Lower leg skin (tissue), 4 donors: ENCODE measurements at places on chromosomes 5 and 9.
A peak's percentile ranks its signal among the peaks of the same experiment; 100 is the strongest.

GRCh38 chr9:28970241-28970654, 1397.0 kb upstream of the C9orf72 start:
- no peak for DNase-seq

- peak; percentile 87 for DNase-seq
These were observed 42.4 kb downstream of the NTRK2 start for GRCh38 chr9:84711936-84712335.

- no peak for DNase-seq
These were observed 13.5 kb upstream of the MAMDC2 start for GRCh38 chr9:70030156-70030555.

DNA sequence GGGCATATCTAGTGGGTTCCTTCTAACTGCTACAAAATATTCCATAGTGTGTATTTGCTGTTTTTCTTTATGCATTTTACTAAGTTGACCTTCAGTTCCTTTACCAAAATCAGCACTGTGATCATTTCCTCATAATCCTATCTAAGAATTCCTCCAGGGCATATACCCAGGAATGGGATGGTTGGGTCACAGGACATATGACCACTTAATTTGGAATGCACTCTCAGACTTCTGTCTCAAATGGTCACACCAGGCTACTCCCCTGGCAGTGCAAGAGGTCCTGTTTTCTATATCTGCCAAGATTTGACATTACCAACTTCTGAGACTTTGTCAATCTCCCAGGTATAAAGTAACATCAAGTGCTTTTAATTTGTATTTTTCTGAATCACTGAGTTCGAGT, 63.9 kb downstream of the ADAMTS12 start:
- no peak for DNase-seq

DNA sequence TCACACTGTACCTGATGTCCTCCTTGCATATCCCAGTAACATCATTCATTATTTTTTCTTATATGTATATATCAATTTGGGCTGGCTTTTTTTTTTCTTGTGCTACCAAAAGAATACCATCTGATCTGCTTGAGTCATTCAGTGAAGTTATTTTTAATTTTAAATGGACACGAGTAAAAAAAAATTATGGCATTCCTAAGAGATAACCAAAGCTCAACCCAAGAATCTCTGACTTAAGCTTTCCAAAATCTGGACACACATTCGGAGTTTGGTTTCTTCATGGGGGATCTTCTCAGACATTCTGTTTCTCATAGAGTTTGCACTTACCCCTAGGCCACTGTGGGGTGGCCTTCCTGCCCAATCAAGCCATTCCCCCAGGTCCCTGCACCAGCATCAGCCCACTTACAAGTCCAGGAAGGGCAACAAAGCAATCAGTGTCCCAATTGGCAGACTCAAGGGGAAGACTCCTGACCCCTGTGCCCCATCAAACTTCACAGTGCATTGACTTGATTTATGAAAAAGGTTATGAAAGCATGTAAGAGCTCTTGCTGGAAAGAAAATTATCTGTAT, 49.2 kb upstream of the SPDL1 start:
- DNase-seq: no peak
